SJCRH30 (cell line): ENCODE measurements at places on chromosomes 1 and 21. TPM values are rescaled to one million over a fixed set of nuclear protein-coding genes. Genes with fewer than 3 reads are reported as not detected.
A peak's percentile ranks its signal among the peaks of the same experiment; 100 is the strongest.

DNA sequence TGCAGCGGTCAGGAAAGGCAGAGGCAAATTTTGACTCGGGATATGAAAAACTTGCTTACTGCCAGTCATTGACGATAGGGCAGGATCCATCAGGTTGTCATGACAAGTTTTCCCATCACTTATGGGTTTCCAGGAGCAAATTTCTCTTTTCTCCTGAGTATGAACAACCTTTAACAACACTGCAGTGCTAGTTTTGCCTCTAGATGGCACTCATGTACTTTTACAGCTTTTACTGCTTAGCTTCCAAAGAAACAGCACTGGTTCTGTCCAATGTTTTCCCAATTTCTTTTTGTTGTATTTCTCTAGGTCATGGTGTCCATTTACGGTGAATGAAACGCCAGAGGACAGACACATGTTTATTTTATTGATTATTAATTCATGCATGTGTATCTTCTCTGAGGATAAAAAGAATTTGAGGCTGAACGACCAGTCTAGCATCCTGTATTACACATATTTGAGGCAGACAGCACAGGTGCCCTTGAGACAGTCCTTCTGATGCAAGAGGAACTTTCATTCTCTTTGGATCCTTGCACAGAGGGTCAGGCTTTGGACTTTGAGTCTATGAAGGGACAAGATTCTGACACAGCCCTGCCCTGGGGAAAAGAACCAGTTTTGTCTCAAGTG is 112.3 kb upstream of the TRABD2B start:
- H3K27ac ChIP-seq = no peak overlapping the region
- no peaks in the 10 kb centered on the region for H3K4me1 ChIP-seq
- H3K36me3 ChIP-seq = no peaks in the 10 kb centered on the region
- DNase-seq = peak; percentile 72

DNA sequence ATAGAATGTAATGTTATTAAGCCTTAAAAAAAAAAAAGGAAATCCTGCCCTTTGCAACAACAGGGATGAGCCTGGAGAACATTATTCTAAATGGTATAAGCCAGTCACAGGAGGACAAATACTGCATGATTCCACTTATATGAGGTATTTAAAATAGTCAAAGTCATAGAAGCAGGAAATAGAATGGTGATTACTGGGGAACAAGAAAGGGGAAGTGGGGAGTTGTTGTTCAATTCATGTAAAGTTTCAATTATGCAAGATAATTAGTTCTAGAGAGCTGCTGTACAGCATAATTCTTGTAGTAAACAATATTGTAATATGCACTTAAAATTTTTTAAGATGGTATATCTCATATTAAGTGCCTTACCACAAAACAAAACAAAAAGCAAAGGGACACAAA is 13.2 kb downstream of the FCER1A start:
- no peaks in the 10 kb centered on the region for H3K4me1 ChIP-seq
- H3K36me3 ChIP-seq = no peaks in the 10 kb centered on the region
- H3K27ac ChIP-seq = no peak overlapping the region

DNA sequence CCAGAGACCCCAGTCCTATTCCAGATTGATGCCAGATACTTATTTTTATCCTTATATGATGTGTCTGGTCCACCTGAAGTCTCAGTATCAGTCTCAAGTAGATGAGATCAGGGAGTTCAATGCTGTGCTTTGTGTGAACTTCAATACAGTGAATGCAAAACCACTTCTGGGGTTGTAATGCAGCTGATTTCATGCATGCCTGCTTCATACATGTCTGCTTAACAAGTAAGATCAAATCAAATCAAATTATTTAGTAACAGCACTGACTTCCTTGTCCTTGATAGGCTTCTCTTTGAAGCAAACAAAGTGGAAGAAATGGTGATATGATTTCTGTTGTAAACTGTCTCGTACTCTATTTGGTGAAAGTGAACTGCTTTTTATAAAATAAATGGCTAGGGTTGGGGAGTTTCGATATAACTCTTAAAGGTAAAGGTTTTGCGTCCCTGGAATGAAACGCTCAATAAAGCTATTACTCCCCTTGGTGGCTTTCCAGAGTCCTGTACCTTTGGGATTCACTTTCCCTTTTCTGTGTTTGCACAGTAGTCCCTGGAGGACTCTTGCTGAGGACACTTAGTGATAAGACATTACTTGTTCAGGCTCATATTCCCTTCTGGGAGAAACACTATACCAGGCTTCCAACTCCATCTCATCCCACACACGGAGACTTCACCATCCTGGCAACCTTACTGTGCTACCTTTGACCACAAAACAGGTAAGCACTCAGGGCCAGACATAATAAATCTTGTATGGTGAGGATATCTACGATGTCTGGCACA is 59.3 kb downstream of the FH start:
- no peaks in the 10 kb centered on the region for H3K36me3 ChIP-seq
- no peaks in the 10 kb centered on the region for H3K27me3 ChIP-seq
- DNase-seq = no peak
- no peak overlapping the region for H3K4me3 ChIP-seq

DNA sequence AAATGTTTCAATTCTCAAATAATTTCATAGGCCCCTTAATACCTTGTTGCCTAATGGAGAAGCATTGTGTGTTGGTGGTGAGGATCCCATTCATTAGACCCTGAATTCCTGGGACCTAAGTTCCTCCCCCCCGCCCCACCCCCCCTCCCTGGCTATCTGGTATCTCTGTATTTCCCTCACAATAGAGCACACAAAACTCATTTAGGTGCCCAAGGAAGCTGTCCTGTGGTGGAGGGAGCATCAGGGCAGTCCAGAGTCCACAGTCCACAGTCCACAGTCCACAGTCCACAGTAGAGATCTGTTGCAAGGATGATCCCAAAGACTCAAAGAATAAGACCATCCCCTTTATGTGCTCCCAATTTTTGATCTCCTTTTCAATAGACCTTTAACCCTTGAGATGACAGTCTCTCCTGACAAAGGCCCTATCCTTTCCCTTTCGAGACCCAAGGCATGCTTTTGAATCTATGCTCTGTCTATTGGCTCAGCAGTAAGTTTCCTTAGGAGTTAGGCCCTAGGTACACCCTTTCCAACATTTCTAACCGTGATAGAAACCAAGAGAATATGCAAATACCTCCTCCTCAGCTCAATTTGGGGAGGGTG is 123.9 kb downstream of the ZBTB18 start:
- H3K36me3 ChIP-seq = no peaks in the 10 kb centered on the region
- no peaks in the 10 kb centered on the region for H3K27me3 ChIP-seq
- DNase-seq = no peak
- no peaks in the 10 kb centered on the region for H3K4me1 ChIP-seq
- no peak overlapping the region for H3K4me3 ChIP-seq
- H3K27ac ChIP-seq = no peak overlapping the region

The GSTM3 gene
- total RNA-seq = 31.4 and 32.1 TPM in 2 replicates

GRCh38 chr1:26811708-26812107 is 14.8 kb upstream of the ZDHHC18 start:
- H3K4me3 ChIP-seq = no peak overlapping the region
- no peaks in the 10 kb centered on the region for H3K4me1 ChIP-seq
- DNase-seq = no peak
- no peaks in the 10 kb centered on the region for H3K36me3 ChIP-seq
- no peaks in the 10 kb centered on the region for H3K27me3 ChIP-seq
